Amniotic stem cell (primary cell): ENCODE measurements at places on chromosomes 16 and 17.

GRCh38 chr17:39804839-39805238 is 59.3 kb downstream of the IKZF3 start:
- no peak for DNase-seq

- DNase-seq = peak; percentile 82
These were observed 301.9 kb downstream of the SOX9 start for GRCh38 chr17:72422505-72423285.

GRCh38 chr16:5604770-5605169 is 507.2 kb upstream of the EEF2KMT start:
- DNase-seq = no peak

DNA sequence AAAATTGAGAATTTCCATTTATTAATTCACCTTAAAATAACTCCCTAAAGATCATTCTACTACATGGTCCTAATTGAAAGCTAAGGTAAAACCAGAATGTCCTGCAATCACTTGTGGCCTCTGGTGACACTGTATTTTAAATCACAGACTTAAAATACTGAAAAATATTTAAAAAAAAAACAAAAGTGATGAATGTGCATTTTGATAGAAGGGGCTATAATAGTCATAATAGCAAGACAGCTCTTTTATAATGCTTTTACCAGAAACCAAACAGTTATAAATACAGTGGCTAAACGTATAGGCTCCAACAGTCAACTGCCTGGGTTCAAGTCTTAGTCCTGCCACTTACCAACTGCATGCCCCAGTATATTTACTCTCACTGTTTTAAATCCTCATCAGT is 21.2 kb downstream of the PHLPP2 start:
- DNase-seq = no peak

DNA sequence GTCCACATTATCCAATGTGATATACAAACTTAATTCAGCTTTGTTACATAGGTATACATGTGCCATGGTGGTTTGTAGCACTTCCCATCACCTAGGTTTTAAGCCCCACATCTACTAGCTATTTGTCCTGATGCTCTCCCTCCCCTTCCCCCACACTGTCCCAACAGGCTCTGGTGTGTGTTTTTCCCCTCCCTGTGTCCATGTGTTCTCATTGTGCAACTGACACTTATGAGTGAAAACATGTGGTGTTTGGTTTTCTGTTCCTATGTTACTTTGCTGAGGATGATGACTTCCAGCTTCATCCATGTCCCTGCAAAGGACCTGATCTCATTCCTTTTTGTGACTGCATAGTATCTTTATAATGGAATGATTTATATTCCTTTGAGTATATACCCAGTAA is 196.7 kb downstream of the CDH11 start:
- DNase-seq = no peak

DNA sequence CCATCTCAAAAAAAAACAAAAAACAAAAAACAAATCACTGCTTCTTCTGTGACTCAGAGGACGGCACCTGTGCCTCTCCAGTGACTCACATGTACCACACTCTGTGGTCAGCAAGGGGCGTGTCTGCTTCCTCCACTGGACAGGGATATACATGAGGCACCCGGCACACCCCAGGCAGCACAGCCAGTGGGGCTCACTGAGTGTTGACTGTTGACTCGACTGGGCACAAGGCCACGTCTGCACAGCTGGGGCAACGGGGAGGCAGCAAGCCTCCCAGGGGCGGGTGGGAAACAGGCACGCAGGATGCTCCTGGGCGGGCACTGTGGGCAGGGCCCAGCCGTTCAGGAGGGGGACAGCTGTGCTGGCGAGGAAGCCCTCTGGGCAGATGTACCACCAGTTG is 64.1 kb downstream of the TIMM22 start:
- peak; percentile 88 for DNase-seq

GRCh38 chr17:63741143-63741407 is 524 bp downstream of the STRADA start:
- DNase-seq = no peak

- DNase-seq = no peak
These were observed 99.1 kb upstream of the CIBAR2 start for GRCh38 chr16:85211271-85211801.

DNA sequence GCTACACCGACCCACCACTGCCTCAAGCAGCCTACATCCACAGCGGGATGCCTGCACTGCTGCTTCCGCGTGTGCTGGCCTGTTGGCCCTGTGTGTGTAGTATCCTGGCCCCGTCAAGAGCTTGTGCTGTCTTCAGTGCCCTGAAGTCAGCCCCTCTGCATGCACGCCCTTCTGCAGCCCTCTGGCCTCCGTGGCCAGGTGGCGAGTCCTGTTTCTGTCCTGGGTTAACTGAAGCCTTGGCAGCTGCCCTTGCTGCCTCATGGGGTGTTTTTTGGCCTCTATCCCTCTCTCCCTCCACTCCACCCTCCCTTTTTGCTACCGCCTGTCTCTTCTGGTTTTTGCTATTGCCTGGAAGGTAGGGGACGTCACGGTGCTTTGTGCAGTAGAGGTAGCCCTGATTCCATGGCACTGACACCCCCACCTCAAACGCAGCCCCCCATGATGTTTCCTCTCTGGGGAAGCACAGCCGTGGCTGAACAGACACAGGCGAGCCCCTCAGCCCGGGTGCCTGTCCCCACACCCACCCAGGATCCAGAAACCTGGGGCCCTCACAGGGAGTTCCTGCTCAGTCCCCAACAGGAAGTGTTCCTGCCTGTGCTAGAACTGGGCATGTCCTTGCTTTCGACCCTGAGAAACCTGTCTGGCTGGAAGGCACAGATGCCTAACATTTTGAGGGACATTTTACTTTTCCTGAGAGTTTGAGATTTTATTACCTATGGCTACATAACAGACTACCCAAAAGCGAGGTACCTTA is 18.8 kb upstream of the AMZ2 start:
- DNase-seq = no peak

GRCh38 chr17:30000001-30000754 is 58.7 kb downstream of the EFCAB5 start:
- no peak for DNase-seq

DNA sequence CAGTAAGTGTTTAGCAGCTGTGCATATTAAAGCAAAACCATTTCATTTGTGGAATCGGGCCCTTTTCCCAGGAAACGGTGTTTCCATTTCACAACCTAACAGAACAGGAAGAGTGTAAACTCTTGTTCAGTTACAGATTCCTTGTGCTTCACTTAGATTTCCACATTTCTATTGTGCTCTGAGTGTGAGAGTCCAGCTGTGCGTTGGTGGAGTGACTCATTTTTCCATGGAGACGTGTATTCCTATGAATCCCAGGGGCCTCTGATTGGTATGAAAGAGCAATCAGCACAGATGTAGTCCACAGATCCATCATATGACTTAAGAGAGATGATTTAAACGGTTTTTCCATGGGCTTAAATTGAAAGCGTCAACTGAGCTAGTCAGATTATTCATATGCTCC is 13.3 kb upstream of the CAVIN1 start:
- DNase-seq = peak; percentile 88

DNA sequence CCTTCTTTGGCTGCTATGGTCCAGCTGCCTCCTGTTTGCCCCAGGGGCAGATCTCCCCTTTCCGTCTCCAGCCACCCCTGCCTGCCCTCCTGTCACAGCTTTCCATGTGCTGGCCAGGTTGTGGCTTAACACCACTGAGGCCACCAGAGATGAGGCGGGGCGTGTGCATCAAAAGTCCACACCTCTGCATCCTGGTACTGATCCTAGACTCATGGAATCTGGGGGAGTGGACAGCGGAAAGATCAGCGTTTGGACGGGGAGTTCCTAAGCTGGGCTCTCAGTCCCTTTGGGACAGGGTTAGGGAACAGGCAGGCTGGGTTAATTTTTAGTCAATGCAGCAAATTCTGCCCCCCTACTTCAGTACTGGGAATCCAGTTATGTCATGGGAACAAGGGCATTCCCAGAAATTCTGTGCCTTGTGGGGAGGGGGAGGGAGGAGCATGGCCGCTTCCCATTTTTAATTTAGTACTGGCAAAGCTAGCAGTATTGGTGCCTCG is 3.9 kb downstream of the IGFBP4 start:
- no peak for DNase-seq

GRCh38 chr16:19935694-19936093 is 51.0 kb upstream of the GPRC5B start:
- DNase-seq = no peak

GRCh38 chr17:58813712-58814111 is 58.1 kb downstream of the PPM1E start:
- DNase-seq = no peak

DNA sequence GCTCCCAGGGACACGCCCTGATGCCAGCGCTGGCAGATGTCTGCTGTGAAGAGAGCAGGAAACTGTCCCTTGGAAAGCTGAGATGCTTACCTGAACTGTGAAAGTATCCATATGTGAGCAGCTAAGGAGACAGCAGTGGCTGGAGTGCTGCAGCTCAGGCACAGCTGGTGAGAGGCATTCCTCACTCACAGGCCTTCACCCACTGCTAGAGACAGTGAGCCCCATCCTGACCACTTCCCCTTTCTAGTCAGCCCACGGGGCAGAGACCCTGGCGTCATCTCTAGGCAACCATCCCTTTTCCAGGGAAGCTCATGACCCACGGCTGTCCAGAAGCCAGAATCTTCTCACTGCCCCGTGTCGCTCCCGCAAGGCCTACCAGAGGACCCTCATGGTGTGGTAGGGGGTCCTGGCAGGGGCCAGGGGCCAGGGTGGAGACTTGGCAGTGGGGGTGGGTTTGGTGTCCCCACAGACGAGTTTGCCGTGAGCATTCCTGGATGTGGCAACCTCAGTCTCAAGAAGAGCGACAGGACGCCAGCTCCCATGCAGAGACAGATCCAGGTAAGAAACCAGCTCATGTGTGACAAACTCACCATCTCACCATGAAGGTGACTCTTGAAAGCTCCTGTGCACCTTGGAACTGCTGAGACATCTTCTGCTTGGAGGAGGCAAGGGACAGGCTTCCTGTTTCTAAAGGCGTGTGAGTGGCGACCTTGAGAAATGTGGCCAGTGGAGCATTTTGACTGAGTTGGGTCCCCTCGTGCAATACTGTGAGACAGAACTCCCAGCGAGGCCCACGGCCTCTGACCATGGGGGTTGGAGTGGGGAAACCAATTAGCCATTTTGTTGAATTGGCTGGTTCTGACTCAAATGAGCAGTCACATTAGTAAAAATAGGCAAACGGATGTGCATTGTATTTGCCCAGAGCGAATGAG is at the start of gene SCIMP:
Gene SCIMP, minus strand, starts transcription at position 216 of the 932 bp plus-strand sequence. Its CDS starts 105 bp downstream, at position 111.
- DNase-seq = no peak

GRCh38 chr16:88406096-88407041 is 23.6 kb downstream of the ZNF469 start:
- no peak for DNase-seq

GRCh38 chr16:64121473-64121872 is 1000.4 kb downstream of the CDH11 start:
- no peak for DNase-seq

DNA sequence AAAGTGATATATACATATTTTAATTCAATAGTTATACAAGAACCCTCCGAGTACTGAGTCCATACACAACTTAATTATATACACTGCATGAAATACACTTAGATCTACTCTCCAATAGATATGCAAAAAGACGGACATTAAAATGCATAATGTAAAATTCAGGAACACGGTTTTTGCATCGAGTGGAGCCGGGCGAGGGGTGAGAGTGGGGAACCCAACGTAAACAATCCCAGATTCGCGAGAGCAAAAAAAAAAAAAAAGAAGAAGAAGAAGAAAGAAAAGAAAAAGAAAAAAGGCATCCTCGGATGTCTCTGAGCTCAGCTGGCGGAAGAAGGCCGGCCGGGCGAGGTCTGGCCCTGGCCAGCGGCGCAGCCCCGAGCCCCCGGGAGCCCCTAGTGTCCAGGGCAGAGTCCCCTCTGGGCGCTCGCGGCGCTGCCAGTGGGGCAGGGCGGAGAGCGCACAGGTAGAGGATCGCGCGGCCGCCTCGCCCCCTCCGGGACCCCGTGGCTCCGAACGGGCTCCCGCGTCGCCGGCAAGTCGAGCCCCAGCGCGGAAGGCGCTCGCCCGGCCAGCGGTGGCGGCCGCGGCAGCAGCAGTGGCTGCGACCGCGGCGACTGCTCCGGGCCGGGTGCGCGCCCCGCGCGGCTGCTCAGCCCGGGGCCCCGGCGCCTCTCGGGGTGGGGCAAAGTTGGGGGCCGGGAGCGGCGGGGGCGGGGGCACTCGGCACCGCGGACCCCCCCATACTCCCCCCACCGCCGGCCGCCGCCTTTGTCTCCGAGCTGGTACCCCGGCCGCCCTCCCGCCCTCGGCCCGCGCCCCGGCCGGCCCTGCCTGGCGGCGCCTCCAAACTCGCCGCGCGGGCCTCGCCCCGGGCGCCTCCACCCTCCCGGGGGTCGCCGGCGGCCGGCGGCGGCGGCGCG is 9.6 kb upstream of the ZFHX3 start:
- no peak for DNase-seq

- no peak for DNase-seq
These were observed 5.4 kb upstream of the ICAM2 start for GRCh38 chr17:64025732-64026294.

GRCh38 chr16:7437843-7438242 is 105.2 kb downstream of the RBFOX1 start:
- no peak for DNase-seq

DNA sequence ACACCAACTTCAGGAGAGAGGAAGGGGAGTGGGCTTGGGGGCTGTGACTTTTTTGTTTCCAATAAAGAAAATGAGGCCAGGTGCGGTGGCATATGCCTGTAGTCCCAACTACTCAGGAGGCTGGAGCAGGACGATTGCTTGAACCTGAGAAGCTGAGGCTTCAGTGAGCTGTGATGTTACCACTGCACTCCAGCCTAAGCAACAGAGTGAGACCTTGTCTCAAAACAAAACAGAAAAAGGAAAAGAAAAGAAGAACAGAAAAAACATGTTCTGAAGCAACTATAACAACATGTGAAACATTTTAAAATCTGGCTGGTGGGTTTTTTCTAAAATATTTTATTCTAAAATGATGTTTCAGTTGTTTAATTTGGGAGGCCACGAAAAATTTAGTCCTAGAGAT is 554.0 kb upstream of the ZFHX3 start:
- DNase-seq = no peak

- no peak for DNase-seq
These were observed 100.3 kb downstream of the MAF start for GRCh38 chr16:79500286-79500685.

- no peak for DNase-seq
These were observed 29.0 kb downstream of the SMYD4 start for GRCh38 chr17:1800712-1801111.

DNA sequence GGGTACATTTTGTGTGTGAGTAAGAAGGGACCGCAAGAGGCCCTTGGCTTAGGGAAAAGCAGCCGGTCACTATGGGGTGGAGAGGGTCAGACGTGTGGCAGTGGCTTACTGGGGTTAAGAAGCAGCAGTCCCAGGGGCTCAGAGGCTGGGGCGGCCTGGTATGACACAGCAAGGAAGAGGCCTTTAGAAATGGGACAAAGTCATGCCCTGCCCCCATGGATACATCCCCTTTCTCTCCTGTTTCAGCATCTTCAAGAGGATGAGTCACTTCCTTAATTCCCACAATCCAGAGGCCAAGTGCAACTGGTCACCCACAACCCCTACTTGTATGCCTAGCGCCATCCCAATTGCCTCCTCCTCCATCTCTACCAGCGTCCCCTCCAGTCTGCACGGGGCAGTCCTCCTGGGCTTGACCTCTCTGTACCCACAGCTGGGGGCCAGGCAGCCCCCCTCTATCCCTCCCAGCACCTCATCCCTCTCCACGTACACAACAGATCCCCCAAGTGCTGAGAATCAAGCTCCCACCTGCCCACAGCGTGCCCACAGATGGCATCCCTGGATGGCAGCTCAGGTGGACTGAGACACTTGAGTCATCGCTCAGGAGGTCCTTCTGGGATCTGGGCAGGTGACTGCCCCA is 6.9 kb upstream of the EFTUD2 start:
- peak; percentile 52 for DNase-seq
